ENCODE measurements at places on chromosomes 11 and 22.
A peak's percentile ranks its signal among the peaks of the same experiment; 100 is the strongest.

DNA sequence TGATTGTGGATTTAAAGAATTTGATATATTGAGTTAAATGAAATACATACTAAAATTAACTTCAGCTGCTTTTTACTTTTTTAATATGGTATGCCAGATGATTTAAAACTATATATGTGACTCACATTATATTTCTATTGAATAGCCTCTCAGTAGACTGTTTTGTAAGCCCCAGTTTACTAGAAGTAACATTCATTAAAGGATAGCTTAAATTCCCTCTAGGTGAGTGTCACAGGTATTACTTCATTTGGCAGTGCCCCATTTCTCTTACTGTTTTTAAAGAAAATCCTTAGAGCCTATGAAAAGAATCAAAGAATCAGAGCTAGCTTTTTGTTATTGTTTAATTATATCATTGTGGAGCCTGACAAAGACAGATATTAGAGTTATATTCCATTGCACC lies 48.6 kb downstream of the ZC3H12C start:
- no peak for DNase-seq

GRCh38 chr11:287821-288477 lies 977 bp upstream of the PGGHG start:
- no peak for DNase-seq

GRCh38 chr11:110293389-110293788 lies 3.0 kb downstream of the RDX start:
- DNase-seq: no peak

GRCh38 chr22:43236411-43237166 lies 49.7 kb upstream of the TTLL12 start:
- no peak for DNase-seq

- DNase-seq: no peak
These were observed 2.9 kb upstream of the FOLR3 start for GRCh38 chr11:72132646-72133045.

DNA sequence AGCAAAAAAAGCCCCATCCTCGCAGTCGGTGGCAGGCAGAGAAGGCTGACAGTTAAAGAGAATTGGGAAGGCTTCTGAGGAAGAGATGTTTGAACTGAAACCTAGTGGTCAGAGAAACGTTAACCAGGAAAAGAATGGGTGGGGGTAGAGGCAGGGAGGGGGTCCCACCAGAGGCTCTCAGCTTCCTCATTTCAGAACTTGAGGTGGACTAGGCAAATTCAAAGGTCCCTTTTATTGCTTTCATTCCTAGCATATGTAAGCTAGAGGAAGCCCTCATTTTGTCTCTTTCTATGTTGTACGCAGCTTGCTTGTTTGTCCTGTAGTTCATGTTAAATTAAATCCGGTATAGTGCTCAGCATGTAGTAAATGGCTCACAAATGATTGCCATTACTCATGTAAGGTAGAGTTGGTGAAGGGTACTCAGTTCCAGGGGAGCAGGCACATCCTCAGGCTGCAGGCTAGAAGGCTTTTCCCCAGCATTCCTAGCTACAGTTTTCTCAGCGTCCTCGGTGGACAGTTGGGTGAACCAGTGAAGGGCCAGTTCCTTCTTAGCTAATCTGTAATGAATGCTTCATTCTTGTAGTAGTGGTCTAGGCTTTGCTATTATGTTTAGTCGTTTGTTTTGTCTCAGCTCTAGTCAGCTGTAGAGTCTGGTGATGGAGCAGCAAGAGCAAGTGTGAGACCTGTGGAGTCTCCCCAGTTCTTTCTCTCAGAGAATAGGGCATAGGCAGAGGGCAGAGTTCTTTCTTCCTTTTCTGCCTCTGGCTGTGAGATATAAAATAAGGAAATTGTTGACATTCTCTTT lies 58.6 kb downstream of the UVRAG start:
- no peak for DNase-seq

GRCh38 chr11:92304271-92304670 lies 79.7 kb downstream of the FAT3 start:
- DNase-seq: no peak

GRCh38 chr11:122721201-122721963 lies 65.9 kb downstream of the UBASH3B start:
- DNase-seq: no peak

- no peak for DNase-seq
These were observed 15.5 kb upstream of the TFIP11 start for GRCh38 chr22:26527574-26528465.

DNA sequence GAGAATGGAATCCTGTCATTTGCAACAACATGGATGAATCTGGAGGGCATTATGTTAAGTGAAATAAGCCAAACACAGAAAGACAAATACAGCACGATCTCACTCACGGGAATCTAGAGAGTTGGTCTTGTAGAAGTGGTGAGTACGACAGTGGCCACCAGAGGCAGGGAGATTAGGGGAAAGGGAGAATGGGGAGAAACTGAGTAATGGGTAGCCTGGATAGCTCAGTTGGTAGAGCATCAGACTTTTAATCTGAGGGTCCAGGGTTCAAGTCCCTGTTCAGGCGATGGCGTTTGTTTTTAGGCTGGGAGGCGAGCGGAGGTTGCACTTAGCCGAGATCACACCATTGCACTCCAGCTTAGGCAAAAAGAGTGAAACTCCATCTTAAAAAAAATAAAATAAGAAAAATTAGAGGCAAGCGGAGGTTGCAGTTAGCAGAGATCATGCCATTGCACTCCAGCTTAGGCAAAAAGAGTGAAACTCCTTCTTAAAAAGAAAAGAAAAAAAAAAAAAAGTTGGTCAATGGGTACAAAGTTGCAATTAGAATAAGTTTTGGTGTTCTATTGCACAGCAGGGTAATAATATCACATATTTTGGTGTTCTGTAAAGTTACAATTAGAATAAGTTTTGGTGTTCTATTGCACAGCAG lies 95.7 kb upstream of the UBASH3B start:
- DNase-seq: no peak

DNA sequence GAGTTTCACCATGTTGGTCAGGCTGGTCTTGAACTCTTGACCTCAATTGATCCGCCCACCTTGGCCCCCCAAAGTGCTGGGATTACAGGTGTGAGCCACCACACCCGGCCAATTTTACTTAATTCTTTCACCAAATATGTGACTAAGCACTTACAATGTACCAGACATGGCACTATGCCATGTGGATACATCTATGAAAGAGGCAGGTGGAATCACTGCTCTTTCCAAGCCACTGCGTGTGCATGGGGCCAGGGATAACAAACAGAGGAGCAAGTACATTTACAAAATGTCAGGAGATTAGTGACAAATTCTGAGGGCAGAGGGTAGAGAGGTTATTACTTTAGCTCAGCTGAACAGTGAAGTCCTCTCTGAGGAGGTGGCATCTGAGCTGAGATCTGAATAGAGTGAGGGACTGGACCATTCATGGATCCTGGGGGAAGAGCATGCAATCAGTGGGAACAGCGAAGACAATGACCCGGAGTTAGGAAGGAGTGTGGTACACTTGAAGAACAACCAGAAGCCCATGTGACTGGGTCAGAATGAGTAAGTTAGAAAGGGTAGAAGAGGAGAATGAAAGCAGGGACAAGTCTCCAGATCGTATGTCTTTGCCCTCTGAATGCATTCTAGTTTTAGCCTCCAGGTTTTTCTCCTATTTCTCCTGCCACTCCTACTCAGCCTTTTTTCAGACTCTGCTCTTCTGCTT lies 38.3 kb upstream of the GRAMD1B start:
- DNase-seq: no peak

DNA sequence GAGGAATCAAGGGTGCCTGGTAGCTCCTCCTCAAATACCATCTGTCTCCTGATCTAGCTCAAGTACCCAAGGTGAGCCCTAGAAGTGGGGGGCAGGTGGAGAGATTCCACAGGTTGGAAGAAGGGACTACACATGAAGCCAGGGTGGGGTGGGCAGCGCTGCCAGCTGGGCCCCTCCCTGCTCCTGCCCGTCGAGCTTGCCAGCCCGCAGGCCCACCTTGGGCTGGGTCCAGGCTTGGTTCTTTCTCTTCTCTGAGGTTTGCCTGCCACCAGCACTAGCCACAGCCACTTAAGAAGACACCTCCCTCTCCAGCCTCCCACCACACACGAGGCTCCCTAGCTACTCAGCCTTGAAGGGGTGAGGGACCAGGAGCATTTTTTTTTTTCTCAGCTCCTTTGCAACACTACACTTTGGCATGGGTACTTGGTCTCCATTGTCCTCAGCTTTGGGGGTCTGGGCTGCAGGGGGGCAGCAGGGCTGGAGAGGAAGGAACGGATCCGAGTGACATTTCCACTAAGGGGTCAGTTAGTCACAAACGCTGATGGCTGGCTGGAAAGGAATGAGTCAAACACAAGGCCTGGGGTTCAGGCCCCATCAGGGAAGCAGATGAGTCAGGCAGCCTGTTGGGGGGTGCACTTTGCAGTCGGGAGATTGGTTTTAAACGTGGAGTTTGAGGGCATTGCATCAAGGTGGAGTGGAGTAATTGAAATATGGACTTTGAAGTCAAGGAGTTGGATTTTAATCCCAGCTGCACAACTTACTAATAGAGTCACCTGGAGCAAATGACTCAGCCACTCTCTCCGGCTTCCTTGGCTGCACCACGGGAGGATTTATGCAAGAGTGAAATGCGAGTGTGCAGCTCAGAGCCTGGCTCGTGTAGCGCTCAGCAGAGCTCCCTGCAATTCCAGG lies 7.4 kb upstream of the NPTXR start:
- no peak for DNase-seq

DNA sequence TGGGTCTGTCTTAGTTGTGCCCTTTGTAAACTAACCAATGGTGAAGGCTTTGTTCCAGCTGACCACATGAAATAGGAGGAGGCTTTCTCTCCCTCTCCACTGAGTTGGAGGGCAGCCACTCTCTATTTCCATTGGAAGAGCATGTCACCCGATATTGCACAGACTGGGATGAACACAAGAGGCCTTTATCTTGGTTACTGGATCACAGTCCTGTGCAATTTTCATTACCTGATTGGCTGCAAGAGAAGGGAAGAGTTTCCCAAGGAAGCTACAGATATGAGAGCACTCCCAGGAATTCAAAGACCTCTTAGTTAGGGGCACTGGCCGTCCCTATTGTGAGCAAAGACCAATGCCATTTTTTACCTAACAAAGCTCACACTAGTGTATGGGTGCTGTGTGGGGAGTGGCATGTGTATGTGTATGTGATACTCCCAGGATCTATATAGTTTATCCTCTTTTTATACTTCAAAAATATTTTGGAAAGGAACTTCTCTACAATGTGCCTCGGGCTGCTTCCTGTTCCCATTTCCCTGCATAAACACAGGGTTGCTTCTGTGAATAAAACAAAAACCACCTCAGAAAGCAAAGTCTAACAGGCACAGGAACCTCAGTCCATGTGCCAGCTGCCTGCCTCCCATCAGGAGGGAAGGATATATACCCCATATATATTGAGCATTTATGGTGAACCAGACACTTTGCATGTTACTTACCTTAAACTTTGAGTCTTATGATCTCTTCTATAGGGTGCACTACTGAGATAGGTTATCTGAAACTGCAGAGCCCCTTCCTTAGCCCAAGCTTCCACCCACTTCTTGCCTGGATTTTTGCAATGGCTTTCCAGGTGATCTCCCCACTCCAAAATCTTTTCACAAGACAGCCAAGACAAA lies 126.5 kb downstream of the RASSF10 start:
- DNase-seq: no peak

GRCh38 chr11:74929431-74930363 lies 19.2 kb downstream of the XRRA1 start:
- DNase-seq: peak; percentile 45

GRCh38 chr11:121643479-121644186 lies 190.9 kb upstream of the SORL1-AS1 start:
- no peak for DNase-seq

GRCh38 chr11:19872512-19873145 lies 160.0 kb downstream of the NAV2 start:
- peak; percentile 45 for DNase-seq

DNA sequence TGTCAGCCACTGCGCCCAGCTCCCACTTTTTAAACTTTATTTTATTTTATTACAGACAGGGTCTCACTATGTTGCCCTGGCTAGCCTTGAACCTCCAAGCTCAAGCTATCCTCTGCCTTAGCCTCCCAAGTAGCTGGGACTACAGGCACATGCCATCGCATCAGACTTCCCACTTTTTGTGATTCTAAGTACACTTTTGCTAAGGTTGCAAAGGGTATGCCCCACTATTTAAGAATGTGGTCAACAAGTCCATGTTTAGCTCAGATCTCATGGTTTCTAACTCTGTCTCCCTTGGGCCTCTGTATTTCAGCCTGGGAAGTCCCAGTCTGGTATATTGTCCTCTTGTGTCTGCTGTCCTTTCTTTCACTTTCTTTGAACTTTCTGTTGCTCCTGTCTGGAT lies 35.3 kb downstream of the EXPH5 start:
- DNase-seq: no peak

- DNase-seq: no peak
These were observed 13.5 kb downstream of the MYEOV start for GRCh38 chr11:69307421-69307820.

GRCh38 chr11:47067401-47067800 lies 109.3 kb downstream of the ARFGAP2 start:
- no peak for DNase-seq

DNA sequence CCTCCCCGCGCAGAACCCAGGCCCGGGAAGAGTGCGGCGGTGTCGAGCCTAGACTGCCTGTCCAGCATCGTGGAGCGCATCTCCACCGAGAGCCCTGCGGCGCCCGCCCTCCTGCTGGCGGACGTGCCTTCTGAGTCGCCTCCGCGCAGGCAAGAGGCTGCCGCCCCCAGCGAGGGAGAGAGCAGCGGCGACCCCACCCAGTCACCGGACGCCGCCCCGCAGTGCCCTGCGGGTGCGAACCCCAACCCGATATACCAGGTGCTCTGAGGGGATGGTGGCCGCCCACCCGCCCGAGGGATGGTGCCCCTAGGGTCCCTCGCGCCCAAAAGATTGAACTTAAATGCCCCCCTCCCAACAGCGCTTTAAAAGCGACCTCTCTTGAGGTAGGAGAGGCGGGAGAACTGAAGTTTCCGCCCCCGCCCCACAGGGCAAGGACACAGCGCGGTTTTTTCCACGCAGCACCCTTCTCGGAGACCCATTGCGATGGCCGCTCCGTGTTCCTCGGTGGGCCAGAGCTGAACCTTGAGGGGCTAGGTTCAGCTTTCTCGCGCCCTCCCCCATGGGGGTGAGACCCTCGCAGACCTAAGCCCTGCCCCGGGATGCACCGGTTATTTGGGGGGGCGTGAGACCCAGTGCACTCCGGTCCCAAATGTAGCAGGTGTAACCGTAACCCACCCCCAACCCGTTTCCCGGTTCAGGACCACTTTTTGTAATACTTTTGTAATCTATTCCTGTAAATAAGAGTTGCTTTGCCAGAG lies 2.0 kb downstream of the MYOD1 start:
- DNase-seq: no peak

GRCh38 chr22:30627471-30627870 lies 8.1 kb upstream of the SLC35E4 start:
- DNase-seq: no peak

DNA sequence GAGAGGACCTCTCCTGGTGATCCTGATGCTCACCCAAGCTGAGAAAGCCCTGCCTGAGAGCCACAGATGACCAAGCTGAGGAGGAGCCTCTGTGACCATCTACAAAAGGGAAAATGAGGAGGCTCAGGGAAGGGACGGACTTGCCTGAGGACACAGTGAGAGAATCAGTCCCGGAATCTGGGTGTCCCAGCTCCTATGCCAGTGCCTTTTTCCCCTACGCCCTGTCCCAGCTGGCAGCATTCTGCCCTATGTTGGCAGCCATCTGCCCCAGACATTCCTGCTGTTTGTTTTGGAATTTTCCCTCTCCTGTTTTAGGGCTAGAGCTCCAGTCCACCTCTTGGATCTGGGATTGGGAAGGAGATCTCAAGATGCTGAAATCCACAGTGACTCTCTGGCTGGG lies 54.6 kb downstream of the C11orf58 start:
- DNase-seq: no peak

- DNase-seq: no peak
These were observed 481.5 kb upstream of the ANO5 start for GRCh38 chr11:21711341-21711740.

- no peak for DNase-seq
These were observed 43.9 kb upstream of the PPARA start for GRCh38 chr22:46106279-46107022.

Data from NCI-H2081 treated with DMSO at 0.1 percent for 48 hours (cell line).